Activated T-cell treated with anti-CD3 and anti-CD28 coated beads, Interleukin-2, amount 50 U/mL, for 1 hour (primary cell): ENCODE measurements at places on chromosomes 7 and 10.

DNA sequence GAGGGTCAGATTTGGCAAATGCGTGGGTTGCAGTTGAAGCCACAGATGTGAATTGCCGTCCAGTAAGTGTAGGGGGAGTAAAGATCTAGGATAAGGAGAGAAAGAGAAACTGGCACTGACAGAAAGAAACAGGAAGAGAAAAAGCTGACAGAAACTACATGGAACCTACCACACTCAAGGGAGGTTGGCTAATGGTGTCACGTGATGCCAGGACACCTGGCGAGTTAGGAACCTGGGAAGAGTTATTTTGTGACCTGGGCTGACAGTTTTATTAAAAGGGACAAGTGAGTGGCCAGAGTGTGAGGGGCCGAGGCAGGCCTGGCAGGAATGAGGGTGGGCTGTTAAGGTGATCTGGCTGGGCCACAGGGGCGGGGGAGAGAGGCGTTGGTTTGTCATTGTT lies 188.7 kb downstream of the ADARB2 start:
- no peak for DNase-seq

DNA sequence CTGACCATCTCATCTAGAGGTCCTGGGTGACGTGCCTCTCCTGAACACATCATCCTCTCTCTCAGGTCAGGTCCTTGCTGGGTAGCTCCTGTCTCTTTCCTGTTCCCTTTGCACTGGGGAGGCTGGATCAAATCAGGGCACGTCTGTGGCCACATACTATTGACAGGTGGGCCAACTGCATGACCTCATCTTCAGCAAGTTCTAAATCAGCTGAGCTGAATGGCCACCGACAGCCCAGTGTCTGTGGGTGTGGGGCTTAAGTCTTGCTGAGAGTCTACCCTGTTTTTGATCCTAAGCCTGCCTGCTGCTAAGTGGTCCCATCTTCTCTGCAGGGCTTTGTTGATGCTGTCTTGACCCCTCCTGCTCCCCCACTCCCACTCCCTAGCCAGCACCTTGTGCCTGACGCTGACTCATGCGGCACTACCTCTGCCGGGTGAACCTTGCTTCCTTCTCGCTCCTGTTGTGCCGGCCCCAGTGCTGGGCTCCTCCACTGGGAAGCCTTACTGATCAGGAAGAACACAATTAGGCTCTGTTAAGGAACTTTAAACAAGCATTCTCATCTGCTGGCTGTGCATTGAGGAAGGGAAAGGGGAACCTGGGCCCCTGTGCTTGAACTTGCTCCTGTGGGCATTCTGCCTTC lies 440.4 kb downstream of the PLXNA4 start:
- DNase-seq: no peak

- no peak for DNase-seq
Measured at GRCh38 chr7:5695727-5696345, 85.6 kb downstream of the RNF216 start.

DNA sequence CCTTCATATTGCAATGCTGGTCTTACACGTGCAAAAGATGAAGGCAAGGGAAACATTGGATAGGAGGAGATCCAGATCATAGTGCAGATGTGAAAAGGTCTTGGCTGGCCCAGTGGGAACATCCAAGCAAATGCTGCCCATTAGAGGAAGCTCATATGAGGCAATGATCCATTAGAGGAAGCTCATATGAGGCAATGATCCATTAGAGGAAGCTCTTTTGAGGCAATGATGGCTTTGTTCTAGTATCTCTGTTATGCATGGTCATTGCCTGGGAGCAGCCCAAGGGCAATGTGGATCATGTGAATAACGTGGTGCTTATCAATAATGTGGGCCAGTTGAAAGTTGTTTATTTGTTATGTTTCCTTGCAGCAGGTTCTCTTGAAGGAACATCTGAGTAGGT lies 37.8 kb downstream of the STEAP4 start:
- DNase-seq: no peak

- DNase-seq: no peak
Measured at GRCh38 chr10:91690412-91690811, 57.5 kb upstream of the PPP1R3C start.

GRCh38 chr7:90717296-90718060 lies 121.4 kb downstream of the CDK14 start:
- no peak for DNase-seq

DNA sequence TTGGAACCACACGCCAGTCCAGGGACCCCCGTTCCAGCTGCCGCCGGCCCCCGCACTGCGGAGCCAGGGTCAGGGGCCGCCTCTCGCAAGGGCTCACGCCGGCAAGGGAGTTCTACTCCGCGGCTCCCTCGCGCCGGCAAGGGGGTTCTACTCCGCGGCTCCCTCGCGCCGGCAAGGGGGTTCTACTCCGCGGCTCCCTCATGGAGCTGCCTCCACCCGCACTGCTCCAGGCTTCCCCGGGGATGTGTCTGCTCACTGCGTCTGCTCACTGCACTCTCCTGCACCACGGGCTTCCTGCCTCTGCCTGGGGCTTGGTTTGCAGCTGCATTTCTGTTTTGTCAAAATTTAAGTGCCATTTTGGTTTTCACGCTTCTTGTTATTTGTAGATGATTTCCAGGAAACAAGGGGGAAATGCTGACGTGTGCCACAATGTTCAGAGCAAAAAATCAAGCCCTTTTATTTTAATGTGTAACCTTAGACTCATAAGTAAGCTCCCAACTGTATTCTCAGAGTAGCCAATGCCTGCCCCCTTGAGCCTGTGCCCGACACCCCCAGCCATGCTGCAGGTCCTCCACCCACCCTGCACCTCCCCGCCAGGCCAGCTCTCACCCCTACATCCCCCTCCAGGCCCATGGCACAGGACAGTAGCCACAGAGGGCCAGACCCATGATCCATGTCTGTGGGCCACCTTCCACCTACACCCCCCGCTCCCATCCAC lies 246.2 kb downstream of the MAD1L1 start:
- DNase-seq: peak; percentile 32

- DNase-seq: no peak
Measured at GRCh38 chr7:156074084-156074483, 261.8 kb upstream of the SHH start.

DNA sequence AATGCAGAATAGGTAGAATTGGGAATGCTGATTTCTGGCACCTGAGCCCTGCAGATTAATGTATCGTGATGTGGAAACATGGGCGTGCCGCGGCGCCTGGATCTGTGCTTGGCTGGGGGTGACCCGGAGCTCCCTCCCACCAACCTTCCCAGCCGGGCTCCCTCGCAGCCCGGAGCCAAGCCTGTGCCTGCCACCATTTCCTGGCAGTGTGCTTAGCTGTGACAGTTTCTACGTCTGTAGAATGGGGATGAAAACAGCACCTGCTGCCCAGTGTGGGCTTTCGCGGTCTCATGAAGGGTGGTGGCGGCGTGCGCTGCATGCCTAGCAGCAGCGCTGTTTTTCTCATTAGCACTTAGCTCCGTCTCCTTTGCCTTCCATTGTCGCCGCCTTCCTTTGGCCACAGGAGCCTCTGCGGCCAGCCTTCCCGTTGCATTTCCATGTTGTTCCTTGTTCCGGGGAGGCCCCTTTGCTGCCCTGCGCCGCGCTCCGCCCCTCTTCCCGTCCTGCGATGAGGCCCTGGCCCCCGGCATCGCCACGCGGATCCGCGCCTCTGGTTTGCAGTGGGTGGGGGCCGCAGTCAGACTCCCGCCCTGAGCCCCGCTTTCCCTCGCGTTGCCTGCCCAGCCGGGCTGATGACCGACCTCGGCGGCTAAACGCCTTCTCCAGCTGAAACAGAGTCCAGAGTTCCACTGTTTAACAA lies 84.2 kb downstream of the CUL1 start:
- DNase-seq: no peak

DNA sequence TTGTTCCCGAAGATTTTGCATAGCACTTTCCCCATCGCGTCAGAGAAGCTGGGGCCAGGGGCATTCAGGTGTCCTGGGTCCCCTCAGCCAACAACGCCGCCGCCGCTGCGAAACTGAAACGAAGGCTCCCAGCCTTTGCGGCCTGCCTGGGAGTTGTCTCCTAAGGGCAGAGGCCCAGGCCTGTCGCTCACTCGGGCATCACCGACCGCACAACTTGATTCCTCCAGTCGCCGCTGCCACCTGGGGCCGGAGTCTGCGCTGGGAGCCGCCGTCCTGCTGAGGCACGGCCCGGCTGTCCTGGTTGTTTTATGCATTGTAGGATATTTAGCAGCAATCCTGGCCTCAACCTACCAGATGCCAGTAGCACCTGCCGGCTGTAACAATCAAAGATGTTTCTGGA lies 22.0 kb downstream of the ZSCAN25 start:
- no peak for DNase-seq

DNA sequence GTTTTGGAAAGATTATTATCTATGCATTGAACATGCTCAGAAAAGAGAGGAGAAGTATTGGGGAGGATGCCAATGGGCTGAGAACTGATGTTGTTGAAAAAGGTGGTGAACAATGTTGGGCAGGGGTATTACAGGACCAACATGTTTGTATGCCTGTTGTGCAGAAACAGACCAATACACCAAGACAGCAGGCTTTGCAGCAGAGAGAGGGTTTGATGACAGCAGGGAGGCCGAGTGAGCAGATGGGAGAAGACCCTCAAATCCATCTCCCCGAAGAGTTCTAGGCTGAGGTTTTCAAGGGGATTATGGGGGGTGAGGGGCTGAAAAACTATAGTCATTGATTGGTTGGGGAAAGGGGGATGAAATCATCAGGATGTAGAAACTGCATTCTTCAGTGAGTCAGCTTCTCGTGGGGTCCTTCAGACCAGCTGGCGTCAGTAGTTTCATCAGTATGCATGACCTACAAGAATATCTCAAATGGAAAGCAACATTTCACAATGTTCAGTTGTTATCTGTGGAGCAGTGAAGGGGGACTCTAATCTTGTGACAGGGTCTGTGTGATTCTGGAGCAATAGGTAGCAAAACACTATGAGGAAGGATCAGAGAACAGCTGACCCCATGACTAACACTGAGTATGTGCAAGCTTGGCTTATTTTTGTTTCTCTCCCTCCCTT lies 167.8 kb downstream of the BAMBI start:
- DNase-seq: no peak

DNA sequence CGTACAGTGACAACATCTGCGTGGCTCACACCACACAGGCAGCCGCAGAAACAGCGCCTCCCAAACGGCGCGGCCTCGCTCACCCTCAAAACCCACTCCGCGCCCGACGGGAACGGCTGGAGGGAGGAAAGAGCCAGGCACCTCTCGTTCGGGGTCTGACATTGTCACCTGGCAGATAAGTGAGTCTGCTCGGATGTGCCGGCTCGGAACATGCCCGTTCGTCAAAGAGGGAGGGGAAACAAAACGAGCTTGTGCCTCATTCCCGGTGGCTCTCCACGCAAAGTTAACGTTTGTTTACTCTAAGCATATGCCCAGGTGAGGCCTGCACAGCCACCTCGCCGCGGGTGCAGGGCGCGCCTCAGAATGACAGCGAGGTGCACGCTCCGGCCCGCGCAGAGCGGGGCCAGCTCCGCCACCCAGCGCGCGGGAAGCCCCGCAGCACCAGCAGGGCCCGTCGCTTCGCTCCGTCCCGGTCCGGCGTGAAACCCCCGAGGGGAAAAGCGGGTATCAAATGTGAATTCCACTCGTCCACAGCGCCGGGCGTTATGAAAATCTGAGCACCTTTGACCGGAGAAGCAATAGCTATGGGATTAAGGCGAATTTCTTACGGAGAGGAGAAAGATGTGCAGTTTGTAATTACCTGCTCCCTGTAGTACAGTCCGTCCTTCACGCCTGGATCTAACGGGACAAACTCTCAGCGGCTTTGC lies 13.1 kb downstream of the CNPY1 start:
- peak; percentile 21 for DNase-seq

DNA sequence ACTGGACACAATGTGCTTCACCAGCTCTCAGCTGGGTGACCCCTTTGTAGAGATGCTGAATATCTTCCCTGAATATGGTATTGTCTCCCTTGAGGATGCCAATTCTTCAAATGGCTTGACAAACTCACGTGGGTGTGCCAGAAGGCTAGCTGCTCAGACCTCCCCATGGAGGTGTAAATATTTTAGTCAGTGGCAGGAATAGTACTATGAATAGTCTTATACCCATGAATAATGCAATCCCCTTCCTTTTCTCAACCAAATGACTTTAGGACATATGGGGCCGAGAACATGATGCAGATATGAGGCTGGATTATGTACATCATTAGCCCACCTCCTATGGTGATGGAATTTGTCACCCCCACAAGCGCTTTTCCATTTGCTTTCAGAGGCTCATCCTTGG lies 401.8 kb downstream of the ADRA2A start:
- DNase-seq: no peak

GRCh38 chr7:24346129-24346528 lies 62.1 kb downstream of the NPY start:
- no peak for DNase-seq

DNA sequence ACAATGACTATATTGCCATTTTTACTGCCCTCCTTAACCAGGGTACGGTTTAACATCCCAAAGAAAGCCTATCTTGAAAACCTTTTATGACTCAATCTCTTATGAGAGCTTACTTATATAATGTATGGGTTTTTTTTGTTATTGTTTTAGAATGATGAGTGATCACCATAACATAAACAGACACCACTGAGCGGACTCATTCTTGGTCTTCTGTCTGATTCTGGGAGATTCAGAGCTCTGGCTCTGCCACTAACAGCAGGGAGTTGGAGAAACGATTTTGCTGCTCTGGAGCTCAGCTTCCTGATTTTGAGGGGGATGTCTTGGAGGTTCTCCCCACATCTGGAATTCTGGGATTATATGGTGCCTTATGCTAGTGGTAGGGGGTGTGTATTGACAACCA lies 244.1 kb downstream of the FRMD4A start:
- DNase-seq: no peak

GRCh38 chr7:5620459-5620881 lies 161.0 kb downstream of the RNF216 start:
- DNase-seq: no peak
